NCI-H1694 (cell line): ENCODE measurements at places on chromosomes 7 and 10.

GRCh38 chr10:97390091-97390490 is 11.0 kb downstream of the RRP12 start:
- DNase-seq: no peak

DNA sequence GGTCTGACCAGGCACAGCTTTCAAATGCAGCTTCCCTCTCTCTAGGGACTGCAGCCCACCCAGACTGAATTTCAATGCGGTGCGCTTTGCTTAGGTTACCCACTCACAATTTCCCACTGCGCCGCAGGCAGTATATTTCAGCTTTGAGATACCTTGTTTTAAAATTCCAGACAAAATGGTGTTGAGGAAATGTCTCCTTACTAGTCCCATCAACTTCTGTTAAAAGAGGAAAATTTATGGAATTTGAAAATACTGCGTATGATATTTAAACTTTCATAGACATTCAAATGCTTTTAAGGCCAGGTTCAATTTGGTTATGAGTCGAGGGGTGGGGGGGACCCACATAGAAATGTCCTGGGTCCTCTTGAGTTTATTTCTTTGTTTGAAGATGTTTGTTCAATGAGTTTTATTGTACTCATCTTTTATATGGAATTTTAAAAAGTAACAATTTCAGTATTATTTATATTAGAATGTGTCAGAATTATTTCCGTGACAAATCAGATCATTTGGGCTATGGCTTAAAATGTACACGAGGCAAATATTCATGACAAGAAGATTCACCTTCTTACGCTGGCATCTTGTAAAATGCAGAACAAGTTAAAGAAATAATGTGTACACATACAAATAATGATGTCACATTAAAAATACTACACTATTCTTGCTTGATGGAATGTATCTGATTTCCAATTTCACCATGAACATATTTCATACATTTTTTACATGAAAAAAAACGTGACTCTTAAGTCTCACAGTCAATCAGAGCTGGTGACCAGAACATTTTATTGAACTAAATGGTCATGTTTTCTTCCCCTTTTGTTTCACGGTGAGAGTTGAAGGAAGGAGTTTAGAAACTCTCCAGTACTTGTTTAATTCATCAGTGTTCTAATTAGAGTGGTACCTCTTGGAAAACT is 1.3 kb downstream of the IKZF1 start:
- DNase-seq: no peak

- no peak for DNase-seq
Measured at GRCh38 chr7:43502941-43503340, 80.0 kb upstream of the STK17A start.

GRCh38 chr7:99990460-99990852 is 14.6 kb upstream of the AZGP1 start:
- no peak for DNase-seq

DNA sequence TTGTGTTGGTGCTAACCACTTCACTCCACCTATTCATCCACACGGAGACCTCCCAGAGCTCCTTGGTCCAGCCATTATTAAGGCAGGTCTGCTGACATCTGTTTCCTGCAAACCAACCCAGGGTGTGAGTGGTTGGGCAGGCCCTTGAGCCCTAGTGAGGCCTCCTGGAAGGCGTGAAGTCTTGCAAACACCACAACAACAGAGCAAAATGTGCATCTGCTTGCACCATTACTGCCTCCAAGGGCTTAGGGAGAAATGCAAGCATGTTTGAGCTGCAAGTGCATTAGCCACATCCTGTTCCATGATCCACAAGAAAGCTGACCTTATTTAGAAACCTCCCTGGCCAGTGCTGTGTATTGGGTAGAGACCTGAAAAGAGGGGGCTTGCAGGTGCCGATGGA is 325.5 kb downstream of the GRID1 start:
- DNase-seq: no peak

GRCh38 chr10:129513312-129513711 is 46.3 kb downstream of the MGMT start:
- no peak for DNase-seq

DNA sequence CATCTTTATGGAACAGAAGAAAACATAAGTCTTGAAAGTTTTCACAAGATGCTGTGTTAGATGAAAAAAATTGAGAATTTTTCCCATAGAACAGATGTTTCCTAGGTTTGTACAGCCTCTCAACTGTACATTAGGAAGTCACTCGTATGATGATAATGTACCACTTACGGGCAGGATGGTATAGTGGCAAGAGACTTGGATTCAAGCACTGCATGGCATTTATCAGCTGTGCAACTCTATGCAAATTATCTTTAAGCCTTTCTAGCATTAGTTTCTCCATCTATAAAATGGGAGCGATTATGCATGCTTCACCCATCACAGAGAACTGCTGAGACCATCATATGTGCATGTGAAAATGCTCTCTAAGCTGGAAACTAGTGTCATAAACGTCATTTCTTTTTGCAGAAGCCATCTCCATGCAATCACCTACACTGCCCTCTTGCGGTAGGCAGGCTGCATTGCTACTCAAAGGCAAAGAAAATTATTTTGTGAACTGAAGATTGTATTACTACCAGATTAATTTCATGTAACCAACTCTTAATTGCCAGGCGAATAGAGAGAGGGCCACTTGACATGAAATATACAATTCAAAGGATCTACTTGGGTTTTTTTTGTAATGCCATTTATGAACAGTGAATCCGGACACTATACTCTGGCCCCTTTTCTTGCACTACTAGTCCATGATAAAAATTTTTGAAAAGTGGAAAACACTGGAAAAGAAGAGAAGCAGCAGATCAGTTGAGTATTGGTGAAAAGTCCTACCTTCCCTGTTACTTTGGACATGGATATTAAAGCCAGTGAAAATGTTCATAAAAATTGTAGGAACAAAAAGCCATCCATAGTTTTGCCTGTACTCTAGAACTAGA is 102.3 kb downstream of the JAZF1 start:
- DNase-seq: peak; percentile 29

- DNase-seq: no peak
Measured at GRCh38 chr7:149868623-149869290, 5.0 kb upstream of the ATP6V0E2 start.

DNA sequence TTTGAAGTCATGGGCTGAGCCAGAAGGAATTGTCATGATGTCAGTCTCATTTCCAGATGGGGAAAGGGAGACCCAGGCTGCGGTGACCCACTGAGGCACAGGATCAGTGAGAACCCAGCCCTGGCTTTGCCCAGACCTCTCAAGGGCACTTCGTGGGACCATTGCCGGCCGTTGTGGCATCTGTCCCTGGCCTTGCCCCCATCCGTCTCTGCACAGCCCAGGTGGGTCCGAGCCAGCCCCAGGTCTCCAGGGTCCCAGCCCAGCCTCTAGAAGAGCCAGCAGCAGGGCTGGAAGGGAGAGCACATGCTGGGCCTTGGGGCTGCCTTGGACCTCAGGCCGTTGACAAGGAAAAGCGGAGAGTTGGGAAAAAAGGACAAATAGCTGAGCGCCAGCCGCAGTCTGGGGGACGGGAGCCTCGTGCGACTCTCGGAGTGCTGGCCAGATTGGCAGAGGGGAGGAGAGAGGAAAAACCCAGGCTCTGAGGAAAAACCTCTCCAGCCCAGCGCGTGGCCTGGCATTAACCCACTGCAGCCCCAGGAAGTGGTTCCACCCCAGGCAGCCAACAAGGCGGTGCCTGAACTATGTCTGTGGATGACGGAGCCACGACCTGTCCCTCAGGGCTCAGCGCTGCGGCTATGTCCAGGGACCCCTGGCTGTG is 30.2 kb downstream of the GRIFIN start:
- DNase-seq: no peak

- DNase-seq: no peak
Measured at GRCh38 chr10:127849921-127850320, 42.8 kb downstream of the CLRN3 start.

DNA sequence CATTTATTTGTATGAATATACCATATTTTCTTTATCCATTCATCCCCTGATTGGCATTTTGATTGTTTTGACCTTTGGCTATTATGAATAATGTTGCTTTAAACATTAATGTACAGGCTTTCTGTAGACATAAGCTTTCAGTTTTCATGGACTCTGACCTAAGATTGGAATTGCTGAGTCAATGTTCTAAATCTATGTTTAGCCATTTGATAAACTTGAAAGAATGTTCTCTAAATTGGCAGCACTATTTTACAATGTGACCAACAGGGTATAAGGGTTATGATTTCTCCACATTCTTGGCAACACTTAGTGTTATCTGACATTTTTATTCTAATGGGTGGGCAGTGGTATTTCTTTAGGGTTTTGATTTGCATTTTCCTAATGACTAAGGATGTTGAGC is 229.7 kb upstream of the ETV1 start:
- no peak for DNase-seq

DNA sequence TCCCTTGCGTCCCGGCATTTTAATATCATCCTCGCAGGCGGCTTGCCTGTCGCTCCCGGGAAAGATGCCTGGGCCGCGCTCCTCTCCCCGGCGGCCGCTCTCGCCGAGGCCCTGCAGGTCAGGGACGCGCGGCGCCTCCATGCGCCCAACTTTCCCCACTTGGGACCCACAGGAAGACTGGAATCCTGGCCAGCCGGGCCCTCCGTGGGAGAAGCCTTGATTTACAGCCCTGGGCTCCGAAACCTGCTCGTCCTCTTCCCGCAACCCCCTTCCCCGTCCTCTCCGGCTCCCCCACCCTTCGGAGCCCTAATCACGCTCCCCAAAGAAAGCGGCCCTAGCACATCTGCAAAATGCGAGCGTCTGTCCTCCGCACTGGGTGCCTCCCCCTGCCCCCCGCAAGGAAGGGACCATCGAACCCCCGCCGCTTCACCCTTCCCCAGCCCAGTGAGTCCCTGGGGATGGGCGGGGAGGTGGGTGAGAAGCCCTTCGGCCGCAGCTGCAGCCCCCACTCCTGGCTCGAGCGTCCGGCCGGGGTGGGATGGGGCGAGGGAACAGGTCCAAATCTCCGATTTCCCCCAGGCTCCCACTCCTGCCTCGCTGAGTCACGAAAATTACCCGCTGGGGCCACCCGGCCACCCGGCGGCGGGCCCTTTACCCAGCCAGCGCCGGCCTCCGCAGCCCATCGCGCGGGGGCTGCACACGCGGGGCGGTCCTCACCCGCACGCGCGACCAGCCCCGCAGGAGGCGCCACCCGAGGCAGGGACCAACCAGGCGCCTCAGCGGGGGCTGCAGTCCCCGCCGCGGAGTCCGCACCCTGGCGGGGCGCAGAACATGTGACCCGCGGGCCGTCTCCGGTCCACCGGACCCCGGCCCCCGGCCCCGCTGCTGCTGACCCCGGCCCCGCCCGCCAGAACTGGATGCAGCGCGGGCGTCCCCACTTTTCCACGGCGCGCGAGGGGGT is 695 bp downstream of the HSPA12A start:
- DNase-seq: no peak

DNA sequence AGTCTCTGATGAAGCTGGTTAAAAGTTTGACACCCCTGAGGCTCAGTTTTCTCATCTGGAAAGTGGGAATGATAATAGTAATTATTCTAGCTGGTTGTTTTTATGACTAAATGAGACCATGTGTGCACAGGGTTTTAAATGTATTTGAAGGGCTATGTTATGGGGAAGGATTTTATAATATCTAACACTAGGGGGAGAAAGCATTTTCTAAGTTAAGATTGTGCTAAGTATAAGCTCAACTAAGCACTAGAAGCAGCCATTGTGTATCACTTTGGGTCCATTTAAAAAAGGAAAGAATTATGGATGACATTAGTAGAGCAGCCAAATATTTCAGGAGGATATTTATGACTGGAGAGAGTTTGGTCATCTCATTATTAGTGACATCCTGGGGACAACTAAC is 49.5 kb upstream of the CREB5 start:
- no peak for DNase-seq

GRCh38 chr10:43679509-43679908 is 30.8 kb upstream of the ZNF32 start:
- peak; percentile 6 for DNase-seq

DNA sequence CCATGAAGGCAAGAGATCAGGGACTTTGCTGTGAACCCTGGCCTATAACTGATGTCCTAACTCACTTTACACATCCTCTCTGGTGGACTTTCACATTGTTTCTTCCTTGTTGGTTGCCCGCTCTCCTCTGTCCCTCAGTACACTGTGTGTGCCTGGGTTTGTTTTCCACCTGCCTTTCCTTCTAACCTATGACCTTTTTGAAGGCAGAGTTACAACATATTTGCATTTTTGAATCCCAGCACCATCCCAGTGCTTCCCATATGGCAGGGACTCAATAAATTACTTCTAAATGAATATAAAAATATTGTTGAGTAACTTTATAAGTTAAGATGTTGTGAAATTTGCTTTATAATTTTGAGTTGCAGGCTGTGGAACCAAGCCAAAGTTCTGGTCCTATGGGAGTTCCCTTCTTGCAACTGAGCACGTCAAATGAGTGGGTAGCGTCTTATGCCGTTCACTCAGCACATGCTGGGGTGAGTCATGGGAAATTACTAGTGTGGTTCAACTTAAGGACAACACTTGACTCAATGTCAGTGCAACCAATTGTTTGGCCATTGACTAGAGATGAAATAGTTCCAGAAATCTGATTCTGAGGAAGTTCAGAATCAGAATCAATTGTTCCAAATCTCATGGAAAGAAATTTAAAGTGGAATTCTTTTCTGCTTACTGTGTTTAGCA is 250.9 kb downstream of the TWIST1 start:
- no peak for DNase-seq

- DNase-seq: no peak
Measured at GRCh38 chr10:102918817-102919245, 737 bp downstream of the CNNM2 start.

DNA sequence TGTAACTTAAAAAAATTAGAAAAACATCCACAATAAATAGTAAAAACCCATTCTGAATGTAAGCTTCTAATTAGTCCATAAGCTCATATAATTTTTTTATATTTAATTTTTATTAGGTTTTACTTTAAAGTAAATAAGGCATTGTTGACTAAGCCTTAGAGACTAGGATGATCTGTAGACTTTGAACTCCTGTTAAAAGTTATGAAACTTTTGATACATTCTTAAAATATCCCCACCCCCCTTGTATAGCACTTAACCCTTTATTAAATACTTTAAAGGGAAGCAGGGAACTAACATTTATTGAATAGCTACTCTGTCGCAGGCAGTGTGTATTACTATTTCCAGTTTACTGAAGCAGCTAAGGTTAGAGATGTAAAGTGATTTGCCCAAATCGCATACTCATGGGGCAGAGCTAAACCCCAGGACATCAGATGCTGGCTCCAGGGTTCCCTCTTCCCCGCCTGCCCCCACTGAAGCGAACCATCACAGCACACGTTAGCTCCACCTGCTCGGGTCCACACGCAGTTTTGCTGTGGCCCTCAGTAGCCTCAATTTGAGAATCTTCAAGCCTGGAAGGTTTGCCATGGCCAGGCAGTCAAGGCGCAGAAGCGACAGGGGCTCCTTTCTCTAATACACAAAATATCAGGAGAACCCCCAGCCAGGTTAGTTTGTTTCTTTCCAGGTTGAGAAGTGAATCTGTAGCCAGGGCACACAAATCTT is 762 bp downstream of the PON1 start:
- no peak for DNase-seq

GRCh38 chr7:21550821-21551531 is 8.1 kb downstream of the DNAH11 start:
- no peak for DNase-seq

GRCh38 chr10:101939008-101939648 is 95.5 kb upstream of the KCNIP2 start:
- DNase-seq: no peak
